EL (cell line): ENCODE measurements at places on chromosomes 1 and 21.

DNA sequence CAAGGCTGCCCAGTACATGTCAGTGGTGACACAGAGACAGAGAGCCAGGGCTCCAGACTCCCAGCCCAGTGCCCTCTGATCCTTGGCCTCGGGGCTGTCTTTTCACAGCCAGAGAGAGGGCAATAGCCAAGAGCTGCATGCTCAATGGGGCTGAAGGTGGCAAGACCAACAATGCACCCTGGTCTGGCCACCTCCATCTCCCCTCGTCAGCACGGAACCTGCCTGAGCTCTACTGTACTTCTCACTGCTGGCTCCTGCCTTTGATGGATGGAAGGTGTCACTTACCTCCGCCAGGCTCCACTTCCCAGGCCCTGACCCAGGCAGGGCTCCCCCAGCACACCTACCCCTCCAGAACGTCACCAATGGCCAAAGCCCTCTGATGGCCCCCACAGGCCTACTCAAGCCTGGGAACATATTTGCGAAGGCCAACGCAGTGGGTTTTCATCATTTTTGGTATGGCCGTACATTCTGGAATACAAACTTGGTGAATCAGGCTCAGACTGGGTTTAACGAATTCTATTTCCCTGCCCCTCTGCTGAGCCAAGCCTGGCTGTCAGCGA lies 88.1 kb downstream of the DMRTB1 start:
- DNase-seq: no peak

DNA sequence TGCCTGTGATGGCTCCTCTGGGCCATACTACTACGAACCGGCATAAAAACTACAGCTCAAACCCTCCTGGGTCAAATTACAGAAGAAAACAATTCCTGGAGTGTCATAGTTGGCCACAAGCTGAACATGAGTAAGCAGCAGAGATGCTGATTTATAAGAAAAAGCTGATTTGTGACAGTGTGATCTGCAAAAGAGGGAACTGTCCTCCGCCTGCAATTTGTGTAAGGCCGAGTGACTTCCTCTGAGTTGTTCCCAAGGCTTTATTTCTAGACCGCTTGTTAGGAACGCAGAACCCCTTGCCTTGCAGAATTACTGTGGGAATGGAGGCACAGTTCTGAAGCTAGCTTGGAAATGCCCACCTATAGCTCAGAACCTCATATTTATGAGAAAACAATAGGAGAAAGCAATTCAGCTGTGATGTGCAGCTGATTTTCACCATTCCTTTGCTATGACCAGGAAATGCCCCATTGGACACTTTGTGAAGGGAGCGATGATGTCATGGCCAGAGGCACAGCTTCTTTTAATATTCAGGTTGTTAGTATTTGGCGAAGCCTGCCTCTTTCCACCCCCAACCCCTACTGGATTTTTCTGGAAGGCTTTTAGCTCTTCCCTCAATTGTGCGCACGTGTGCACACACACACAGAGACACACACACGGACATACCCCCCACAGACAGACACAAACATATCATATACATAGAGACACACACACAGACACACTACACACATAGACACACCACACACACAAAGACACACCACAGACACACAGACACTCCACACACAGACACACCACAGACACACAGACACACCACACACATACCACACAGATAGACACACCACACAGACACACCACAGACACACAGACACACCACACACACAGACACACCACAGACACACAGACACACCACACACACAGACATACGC lies 47.6 kb downstream of the IER5 start:
- peak; percentile 96 for DNase-seq

DNA sequence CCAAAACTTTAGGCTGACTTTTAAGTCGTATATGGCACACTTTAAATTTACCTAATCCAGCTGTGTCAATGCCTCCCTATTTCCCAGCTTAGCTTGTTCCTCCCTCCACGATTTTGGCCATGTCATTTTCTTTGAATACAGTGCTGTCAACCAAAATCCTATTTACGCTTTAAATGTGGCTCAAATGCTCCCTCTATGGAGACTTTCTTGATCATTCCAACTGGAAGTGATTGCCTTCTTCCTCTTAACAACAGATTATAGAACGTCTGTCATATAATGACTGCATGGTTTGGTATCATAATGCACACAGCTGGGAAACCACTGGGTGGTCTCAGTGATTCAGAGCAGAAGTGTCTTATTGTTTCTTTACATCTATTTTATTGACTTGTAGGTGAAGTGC lies 18.9 kb upstream of the BATF3 start:
- DNase-seq: peak; percentile 14

DNA sequence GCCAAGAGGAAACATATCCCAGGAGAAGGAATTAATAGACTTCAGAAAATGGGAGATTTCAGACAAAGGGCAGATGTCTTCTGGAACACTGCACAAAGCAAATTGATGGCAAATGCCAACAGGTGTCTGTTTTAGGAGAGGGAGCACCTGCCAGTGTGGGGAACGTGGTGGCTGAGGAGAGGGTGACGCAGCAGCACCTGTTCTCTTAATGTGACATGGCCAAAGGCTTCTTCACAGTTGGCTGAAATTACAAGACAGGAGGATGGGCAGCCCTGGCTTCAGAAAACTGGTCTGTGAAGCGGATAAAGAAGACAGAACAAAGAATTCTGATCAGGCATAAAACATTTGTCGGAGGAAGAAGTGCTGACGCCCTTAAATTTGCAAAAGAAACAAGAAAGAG lies 178.7 kb upstream of the RUNX1 start:
- no peak for DNase-seq

DNA sequence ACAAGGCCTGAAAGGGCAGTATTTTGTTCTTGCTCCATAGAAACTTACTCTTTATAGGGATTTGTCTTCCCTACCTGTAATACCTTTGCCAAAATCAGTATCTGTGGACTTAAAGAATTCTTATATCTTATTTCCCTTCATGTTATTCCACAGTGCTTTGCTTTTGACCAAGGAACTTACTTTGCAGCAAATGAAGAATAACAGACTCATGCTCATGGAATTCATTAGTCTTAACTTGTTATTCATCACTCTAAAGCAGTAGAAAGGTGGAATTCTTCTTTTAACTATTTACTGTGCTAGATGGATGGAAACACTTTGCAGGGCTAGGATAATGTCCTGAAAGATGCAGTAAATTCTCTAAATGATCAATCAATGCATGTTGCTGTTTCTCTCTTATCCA lies 45.9 kb downstream of the DUSP10 start:
- peak; percentile 23 for DNase-seq

DNA sequence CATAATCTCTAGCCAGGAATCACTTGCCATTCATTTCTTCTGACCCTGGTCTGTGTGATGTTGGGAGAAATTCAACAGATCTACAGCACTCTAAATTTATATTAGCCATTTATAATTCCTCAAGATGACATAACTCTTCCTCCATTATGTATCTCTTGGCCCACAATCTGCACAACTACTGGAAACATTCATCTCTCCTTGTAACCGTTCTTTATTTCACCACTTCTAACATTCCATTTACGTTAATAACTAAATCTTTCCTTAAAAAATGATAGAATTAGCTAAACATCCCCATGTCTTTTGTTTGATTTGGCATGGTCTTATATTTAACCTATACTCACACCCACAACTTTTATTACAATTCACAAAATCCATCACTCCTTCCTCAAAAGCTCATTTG lies 166.0 kb downstream of the COL11A1 start:
- DNase-seq: peak; percentile 65

DNA sequence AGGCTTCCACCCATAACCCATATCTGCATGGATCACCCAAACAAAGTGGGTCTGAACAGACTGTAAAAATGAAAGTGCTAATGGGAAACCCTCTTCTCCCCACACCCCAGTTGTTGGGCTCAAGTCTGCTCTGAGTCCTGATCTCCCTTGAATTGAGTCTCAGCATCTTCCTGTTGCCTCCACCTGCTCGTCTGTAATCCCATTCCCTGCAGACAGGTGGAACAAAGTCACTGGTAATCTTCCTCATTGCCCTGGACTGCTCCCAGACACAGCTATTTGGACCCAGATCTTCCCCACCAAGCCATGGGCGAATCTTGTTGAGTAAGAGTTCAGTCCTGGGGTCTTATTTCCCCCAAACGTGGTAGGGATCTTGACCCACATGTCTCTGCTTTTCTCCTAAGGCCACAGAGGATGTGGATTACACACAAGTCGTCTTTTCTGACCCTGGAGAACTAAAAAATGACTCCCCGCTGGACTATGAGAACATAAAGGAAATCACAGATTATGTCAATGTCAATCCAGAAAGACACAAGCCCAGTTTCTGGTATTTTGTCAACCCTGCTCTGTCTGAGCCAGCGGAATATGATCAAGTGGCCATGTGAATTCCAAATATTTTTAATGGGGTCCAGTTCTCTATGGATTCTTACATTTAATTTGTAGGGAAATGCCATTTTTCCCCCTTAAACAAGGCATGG lies 15.7 kb downstream of the AVPR1B start:
- DNase-seq: no peak

DNA sequence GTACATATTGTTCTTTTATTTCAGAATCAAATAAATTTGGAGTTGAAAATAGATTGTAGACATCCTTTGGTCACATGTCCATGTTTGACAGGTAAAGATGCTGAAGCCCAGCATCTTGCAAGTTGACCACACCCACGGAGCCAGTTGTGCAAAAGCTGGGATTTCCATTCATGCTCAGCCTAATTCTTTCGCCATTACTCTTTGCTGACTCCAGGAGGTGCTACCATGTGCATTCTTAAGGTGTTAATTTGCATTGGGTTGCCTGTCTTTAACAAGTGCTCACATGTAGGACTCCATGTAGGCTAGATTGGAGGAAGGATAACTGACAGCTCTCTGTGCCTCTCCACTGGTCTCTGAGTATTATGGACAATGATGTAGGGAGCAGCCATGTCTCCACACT lies 660.7 kb downstream of the LMO4 start:
- no peak for DNase-seq

DNA sequence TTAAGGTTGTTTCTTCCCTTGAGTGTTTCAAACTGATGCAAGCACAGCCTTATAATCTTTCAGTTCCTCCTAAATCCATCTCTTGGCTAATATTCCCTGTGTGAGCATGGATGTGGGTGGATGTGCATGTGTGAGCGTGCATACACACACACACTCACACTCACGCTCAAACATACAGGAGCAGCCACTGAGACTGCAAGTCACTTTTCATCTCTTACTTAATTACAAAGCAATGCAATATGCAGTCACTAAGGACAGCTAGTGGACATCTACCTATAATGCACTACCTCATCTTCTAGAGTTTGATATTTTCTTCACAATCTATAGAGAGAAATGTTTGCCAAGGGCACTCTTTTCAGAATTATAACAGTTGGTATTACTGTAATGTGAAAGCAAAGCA lies 1.4 kb downstream of the ESRRG start:
- no peak for DNase-seq

GRCh38 chr1:166133857-166134256 lies 32.9 kb downstream of the FAM78B start:
- no peak for DNase-seq

DNA sequence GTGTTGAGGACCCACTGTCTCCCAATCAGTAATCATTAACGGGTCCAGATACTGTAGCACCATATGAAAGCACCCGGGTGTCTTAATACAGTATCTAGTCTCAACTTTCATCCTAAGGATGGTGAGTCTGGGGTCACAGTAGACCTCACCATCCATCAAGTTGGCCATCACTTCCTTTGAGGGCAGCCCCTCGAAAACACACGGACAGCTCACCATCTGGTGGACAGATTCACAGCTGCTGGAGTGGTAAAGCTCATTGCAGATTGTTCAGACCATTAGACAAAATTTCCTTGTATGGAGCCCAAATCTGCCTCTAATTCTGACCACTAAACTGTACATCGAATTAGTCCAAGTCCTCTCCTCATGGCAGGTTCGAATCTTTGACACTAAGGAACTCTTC lies 123.1 kb downstream of the PGBD5 start:
- peak; percentile 10 for DNase-seq

GRCh38 chr1:81597720-81598426 lies 202.9 kb upstream of the ADGRL2 start:
- no peak for DNase-seq

GRCh38 chr1:20483098-20483832 lies 2.7 kb downstream of the CAMK2N1 start:
- no peak for DNase-seq

GRCh38 chr1:204994086-204994862 lies 48.7 kb upstream of the CNTN2 start:
- DNase-seq: peak; percentile 38

DNA sequence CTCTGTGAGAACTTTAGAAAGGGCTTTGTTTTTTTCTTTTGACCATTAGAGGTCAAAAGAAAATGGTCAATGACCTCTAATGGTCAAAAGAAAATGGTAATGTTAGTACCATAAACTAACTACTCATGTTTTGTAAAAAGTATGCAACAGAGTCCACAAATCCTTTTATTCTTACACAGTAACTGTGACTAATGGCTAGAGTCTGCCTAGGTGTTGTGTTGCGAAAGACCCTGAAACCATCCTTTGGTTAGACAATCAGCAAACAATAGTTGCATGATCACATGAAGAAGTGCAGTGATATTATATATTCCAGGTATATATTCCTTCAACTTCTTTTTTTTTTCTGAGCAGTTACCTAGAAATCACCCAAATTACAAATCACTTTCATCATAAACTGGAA lies 40.9 kb downstream of the NEGR1 start:
- DNase-seq: peak; percentile 9

DNA sequence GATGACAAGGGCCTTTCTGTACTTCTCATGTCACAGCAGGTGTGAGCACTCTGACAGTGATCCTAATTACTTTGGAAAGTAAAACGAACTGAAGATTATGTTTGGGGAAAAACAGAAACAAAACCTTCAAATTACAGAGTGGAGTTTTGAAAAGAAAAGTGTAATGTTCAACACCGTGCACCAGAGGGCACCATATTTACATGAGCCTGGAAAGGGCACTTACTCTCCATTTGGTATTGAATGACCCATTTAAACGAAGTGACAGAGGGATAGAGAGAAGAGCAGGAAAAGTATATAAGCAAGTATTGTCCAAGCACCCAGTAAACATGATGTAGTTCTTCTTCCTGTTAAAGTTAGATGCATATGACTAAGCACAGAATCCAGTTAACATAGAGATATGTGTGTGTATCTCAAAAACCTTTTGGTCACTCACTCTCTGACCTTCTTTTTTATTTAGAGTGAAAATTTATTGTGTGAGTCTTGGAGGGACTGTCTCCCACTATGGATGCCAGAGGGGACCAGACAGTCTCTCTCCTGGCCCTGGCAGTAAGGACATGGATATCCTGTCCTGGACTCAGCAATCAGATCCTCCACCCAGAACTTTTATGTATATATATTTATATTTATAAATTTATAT lies 3.8 kb upstream of the RGSL1 start:
- peak; percentile 44 for DNase-seq

- DNase-seq: no peak
Observed at GRCh38 chr1:177021687-177022086, 142.8 kb downstream of the ASTN1 start.

DNA sequence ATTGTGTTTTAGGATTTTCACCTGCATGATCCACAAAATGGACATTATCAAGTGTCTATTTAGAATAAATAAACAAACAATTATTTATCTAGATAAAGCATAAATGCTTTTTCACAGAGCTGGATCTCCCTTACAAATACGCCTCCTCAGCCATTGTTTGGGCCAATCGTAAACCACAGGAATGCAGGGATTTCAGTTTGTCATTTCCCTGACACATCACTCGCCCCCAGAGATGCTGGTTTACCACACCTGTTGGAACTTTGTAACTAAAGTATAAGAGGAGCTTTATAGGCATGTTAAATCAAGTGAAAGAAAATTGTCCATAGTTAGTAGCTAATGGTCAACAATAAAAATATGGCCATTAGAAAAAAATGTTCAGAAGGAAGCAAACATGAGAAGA lies 40.3 kb downstream of the GPR88 start:
- peak; percentile 26 for DNase-seq

- DNase-seq: peak; percentile 78
Observed at GRCh38 chr1:10507111-10507879, 32.5 kb downstream of the PEX14 start.
